ENCODE measurements at places on chromosomes 11 and 22.

GRCh38 chr11:72241291-72241781 lies 2.6 kb downstream of the PHOX2A start:
- peak; percentile 8 for DNase-seq

GRCh38 chr11:70028147-70028855 lies 49.8 kb upstream of the ANO1 start:
- DNase-seq: no peak

GRCh38 chr22:31278626-31279326 lies 13.5 kb downstream of the PIK3IP1 start:
- DNase-seq: no peak

DNA sequence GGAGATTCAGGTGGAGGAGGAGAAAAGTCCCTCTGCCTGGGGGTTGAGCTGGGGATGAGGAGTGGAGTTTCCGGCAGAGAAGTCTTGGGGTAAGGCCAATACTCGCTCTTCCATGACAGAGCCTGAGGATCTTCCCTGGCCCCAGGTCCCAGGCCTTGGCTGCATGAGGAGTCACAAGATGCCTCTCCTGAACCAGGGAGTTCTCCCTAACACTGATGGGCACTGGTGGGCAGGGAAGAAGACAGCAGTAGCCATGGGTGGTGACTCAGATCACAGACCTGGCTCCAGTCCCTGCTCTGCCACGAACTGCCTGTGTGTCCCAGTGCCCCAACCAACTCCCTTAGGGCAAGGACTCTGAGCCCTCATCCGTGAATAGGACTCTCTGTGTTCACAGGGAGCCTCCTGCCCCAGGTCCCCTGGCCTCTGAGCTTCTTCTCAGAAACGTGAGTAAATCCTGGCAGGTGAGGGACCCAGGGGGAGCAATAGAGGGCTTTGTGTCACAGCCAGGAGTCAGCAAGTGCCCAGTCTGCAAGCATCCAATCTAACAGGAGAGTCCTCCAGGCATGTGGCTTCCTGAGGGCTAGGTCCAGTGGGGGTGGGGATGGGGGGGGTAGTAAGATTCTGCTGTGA lies 45.5 kb upstream of the FTH1 start:
- DNase-seq: peak; percentile 23

DNA sequence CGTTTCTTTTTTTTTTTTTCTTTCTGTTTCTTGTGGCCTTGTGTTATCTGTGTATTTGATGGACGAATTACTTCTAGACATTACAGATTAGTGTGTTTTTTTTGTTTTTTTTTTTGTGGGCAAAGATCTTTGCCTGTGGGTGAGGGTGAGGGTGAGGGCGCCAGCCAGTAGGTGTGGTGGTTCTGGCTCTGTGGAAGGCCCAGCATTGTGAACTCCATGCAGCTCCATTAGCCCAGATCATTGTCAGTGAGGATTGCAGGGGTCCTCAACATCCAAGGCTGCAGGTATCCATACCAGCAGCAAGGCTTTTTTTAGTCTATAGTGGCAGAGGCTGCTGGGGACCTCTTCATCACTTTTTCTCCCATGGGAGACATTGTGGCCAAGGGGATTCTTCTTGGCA lies 13.7 kb downstream of the BIRC2 start:
- no peak for DNase-seq

- no peak for DNase-seq
Observed at GRCh38 chr11:15216678-15217077, 102.0 kb downstream of the INSC start.

DNA sequence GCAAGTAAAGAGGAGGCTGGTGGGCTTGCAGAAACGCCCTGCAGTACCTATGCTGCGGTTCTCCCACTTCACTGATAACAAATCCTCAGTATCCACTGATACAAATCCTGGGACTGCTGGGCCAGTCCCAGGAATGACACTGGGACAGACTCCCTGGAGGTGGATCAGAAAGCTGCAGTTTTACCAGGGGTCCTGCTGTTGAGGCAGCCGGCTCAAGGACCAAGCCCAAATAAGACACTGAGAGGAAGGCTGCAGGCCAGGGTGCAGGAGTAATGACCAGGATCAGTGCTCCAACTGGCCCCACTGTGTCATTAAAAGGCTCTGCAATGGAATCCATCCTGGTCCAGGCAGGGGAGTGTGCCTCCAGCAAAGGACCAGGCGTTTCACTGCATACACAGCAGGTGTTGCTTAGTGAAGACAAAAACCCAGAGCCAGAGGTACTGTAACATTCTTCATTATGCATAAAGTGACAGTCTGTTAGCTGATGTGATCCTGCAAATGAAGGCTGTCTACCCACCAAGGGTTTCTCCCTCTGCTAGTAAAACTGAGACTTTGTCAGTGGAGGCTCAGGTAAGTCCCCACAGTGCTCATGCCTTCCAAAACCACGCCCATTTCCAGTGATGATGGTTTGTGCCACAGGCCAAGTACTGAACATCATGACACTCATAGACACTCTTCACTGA lies 1.4 kb upstream of the C22orf39 start:
- DNase-seq: no peak

DNA sequence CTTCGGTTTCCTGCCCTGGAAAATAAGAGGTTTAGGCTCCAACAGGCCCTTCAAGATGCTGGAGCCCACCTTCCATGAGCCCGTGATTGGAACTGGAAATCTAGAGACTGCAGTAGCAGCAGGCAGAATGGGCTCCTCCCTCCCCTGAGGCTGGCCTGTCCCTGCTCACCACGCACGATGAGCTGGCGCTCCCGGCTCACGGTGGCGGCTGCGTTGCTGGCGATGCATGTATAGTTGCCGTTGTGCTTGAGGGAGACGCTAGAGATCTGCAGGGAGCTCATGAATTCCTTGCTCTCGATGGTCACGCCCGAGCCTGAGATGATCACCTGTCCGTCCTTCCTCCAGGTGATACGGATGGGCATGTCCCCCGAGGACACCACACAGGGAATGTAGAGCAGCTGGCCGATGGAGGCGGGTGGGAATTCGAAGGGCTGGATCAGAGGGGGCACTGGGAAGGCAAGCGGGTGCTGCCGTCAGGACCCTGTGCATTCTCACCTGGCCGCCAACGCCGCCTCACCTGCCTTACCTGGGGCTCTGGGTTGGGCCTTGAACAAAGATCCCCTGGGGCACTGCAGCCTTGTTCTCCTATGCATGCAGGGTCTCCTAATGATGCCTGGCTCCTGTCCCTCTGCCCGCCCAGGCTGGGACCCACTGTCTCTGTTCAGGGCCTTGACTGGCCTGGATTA lies 177.8 kb downstream of the CEP164 start:
- DNase-seq: no peak

GRCh38 chr22:29477723-29478318 lies 2.2 kb upstream of the NEFH start:
- DNase-seq: no peak

GRCh38 chr11:119774172-119774763 lies 45.3 kb upstream of the NECTIN1 start:
- no peak for DNase-seq

DNA sequence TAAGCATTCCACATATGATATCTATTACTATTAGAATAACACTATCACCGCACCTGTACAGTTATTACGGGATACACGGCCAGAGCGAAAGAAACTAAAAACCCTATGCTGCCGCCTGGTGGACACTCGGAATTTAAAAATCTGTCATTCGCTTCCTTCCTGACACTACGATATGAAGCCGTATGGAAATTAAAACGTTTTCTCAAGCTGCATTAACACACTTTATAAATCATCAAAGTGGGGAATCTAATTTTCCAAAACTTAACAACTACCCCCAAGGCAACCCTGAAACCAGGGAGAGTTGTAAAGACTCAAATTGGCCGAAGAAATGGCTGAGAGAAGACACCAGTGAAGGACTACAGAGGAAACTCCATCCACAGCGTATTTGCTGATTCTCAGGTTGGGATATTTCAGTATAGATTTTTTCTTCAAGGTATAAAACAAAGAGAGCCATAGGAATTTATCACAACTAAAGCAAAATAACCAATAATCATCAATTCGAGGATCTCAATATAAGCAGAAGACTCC lies 1.4 kb downstream of the CCDC73 start:
- peak; percentile 30 for DNase-seq

GRCh38 chr11:37141707-37142106 lies 543.7 kb upstream of the RAG2 start:
- DNase-seq: no peak

DNA sequence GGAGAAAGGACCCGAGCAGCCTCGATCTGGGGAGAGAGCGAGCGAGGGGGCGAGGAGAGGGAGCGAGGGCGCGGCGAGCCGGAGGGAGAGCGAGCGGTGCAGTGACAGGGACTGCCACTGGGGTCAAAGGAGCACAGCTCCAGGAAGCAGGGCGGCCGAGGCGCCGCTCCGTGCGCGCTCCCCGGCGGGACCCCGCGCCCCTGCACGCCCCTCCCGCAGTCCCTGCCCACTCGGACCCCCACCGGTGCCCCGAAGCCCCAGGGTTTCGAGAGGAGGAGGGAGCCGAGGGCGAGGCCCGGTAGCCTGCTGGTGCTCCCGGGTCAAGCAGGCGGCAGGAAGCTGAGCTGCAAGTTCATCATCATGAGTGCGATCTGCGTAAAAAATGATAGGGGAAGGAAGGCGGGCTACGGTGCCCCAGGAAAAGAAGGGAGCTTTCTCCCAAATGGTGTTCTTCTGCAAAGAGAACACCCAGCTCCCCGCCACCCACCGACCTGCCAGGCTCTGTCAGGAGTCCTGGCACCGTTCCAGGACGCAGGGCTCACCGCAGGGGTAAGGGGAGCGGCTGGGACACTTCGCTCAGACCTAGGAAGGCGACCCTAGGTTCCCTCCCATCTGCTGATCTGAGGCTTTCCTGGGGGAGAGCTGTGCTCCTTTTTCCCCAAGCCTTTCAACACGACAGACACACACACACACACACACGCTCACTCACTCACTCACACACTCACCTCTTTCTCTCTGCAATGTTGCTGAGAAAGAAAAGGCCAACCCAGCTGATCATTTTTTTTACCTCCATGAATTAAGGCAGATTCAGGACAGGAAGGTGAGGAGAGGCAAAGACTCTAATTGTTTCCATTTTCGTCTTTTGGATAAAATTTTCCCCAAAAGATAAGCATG lies at the start of gene MPPED2:
MPPED2 (minus strand) TSS at position 103 of the 894 bp plus-strand sequence. CDS start 5,980 bp downstream, outside the sequence.
- peak; percentile 41 for DNase-seq

DNA sequence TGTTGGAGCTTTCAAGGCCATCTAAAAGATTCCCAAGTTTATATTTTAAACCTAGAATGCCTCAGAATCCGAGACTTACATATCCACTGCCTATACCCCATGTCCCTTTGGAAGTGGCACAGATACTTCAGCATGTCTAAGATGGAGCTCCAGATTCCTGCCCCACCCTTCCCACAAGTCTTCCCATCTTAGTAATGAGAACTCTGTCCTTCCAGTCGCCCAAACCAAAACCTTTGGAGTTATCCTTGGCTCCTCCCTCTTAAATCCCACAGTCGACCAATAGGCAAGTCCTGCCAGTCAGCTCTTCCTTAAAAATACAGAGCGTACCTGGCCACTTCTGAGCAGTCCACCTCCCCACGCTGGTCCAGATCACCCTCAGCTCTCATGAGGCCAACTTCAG lies 4.3 kb downstream of the POLD4 start:
- no peak for DNase-seq

GRCh38 chr11:33454264-33454663 lies 197.1 kb downstream of the HIPK3 start:
- no peak for DNase-seq

DNA sequence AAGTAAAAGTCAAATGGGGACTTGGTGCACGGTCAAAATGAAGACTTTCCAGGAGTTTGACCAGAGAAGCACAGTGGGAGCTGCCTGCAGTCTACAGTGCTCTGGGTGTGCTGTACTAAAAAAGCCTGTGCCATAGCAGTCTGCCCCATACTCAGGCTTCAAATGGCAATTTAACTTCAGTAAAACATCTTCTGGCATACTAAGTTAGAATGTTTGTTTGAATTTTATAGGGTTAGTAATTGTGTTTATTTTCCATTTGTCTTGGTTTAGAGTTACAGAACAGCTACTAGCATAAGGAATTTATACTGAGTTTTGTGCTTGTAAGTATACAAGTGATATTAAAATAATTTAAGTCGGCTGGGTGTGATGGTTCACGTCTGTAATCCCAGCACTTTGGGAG lies 29.3 kb upstream of the LIPT2 start:
- DNase-seq: no peak

DNA sequence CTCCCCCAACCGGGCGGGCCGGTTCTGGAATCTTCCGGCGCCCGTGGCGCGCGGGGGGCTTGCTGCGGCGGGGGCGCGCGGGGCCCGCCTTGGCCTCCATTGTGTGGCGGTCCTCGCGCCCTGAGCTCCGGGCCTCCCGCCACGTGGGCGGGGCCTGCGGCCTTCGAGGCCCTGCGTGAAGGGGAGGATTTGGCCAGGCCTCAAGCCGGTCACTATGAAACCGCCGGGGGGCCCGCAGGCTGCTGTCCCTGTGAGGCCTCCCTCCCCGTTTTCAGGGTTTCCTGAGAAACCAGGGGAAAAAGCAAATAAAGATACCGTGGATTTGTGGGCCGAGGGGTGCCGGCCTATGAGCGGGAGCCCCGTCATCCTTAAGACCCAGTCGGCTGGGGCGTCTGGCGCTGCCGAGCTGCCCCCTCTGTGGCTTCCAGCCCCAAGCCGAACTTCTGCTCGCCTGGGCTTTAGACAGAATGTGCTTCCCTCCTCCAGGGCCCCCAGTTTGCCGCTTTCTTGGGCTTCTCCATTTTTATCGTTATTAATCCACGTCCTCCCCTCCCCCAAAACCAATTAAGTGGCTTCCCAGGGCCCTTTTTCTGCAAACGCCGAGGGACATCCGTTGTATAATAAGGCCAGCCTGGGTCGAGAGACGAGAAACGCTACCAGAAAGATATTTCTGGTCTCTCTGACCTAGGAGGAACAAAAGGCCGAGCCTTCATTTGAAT lies 602 bp downstream of the EWSR1 start:
- DNase-seq: peak; percentile 79

DNA sequence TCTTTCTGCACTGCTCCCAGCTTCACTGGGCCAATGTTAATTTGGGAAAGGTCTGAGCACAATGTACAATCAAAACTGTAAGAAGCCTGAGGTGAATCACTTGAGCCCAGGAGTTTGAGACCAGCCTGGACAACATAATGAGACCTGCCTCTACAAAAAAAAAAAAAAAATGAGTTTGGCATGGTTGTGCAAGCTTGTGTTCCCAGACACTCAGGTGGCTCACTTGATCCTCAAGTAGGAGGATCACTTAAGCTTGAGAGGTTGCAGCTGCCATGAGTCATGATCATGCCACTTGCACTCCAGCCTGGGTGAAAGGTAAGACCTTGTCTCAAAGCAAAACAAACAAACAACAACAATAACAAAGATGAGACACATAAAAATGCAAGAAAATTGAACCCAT lies 38.6 kb upstream of the SC5D start:
- DNase-seq: no peak

DNA sequence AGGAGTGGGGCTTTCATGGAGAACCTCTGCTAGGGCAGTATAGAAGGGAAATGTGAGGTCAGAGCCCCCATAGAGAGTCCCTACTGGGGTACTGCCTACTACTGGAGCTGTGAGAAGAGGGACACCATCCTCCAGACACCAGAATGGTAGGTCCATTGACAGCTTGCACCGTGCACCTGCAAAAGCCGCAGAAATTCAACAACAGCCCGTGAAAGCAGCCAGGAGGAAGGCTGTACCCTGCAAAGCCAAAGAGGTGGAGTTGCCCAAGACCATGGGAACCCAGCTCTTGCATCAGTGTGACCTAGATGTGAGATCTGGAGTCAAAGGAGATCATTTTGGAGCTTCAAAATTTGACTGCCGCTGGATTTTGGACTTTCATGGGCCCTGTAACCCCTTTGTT lies 245.6 kb downstream of the TENM4 start:
- DNase-seq: no peak
